ENCODE measurements at places on chromosomes 1 and 21.

DNA sequence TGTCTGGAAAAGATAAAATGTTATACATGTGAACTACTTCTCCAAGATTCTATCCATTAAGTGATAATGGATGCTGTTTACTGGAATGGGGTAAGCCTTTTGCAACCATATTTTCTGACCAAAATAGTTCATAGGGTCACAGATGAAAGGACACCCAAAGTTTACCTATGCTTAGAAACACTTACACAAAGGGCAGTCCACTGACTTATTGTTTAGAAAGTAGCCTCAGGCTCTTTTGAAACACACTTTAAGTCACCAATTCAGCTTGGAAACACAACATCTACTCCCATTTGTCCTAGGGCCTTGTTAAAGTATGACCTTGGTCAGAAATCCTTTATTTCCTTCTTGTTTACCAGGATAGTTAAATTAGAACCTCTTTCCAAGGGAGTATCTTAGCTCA is 28.7 kb upstream of the VTCN1 start:
- no peak for DNase-seq

- DNase-seq, result no peak
These were observed 41.4 kb downstream of the CCDC18 start for GRCh38 chr1:93221913-93222312.

DNA sequence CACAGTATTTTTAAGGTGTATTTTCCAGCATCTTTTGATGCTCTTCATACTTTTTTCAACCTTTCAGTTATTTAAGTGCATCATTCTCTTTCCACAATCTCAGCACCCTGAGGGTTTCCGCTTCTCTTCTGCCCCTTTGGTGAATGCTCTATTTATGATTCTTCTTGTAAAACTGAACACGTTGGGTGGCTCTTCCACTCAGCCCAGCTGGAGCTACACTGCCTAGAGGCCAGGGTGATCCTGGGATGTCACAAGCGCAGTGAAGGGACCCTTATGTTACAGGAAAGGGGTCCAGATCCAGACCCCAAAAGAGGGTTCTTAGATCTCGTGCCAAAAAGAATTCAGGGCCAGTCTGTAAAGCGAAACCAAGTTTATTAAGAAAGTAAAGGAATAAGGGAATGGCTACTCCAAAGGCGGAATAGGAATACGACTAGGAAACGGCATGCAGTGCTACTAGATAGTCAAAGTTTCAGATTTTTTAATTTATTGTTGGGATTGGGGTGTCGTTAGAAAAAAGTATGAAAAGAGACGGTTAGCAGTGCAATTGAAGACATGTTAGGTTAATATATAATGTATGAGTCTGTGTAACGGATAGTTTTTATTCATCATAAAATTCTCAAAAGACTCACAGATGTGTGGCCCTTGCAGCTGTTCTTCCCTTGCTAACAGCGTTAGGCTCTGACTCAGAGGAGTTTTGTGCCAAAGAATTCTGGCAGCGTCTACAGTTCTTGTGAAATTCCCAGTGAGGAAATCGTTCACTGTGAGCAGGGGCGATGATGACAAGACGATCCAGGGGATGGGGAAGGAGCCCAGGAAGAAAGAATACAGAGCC is 14.4 kb upstream of the ERVH48-1 start:
- no peak for DNase-seq

- DNase-seq, result no peak
These were observed 58.4 kb downstream of the NTMT2 start for GRCh38 chr1:170204121-170204520.

GRCh38 chr1:20134995-20135394 is 4.1 kb upstream of the PLA2G2F start:
- DNase-seq, result no peak

All from stimulated activated CD8-positive, alpha-beta memory T cell treated with anti-CD3 and anti-CD28 coated beads, Interleukin-15, amount 100 ng/mL, for 4 hours (primary cell).